Activated CD4-positive, alpha-beta memory T cell treated with anti-CD3 and anti-CD28 coated beads, Interleukin-2, amount 10 ng/mL, durations not matched to agents 7 days and 5 days (primary cell): ENCODE measurements at places on chromosomes 4 and X.

GRCh38 chr4:141705747-141706377 lies 69.5 kb downstream of the IL15 start:
- no peak for DNase-seq

DNA sequence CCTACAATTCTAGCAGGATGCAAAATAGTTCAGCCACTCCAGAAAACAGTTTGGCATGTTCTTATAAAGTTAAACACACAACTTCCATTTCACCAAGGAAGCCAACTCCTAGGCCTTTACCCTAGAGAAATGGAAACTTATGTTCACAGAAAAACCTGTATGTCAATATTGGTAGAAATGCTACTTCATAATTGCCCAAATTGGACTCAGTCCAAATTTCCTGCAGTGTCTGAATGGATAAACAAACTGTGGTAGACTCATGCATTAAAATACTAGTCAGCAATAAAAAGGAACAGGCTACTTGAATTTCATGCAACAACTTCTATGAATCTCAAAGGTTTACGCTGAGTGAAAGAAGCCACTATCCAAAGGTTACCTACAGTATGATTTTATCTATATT lies 1738.8 kb upstream of the IGFBP7 start:
- DNase-seq, result no peak

GRCh38 chrX:119273420-119274192 lies 37.5 kb downstream of the PGRMC1 start:
- peak; percentile 50 for DNase-seq

GRCh38 chr4:4962928-4963327 lies 56.3 kb downstream of the CYTL1 start:
- DNase-seq, result no peak

DNA sequence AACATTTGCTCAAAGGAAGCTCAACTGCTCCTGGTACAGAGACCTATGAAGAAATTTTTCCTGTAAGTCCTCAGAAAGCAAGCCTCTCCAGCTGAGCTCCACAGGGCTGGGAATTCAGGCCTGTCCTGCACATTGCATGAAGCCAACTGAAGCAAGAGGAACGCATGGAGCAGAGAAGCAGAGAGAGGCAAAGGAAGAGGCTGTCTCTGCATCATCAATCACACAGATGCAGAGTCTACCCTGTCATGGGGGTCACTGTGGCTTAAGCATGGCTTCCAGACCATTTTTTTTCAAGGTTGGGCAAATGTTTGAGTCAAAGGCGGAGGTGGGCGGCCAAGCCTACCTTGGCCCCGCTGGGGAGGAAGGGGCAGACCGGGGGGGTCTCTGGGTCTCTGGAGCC lies 110.3 kb upstream of the MSX1 start:
- no peak for DNase-seq

GRCh38 chrX:118872102-118872566 lies 48.5 kb downstream of the ZCCHC12 start:
- DNase-seq, result no peak

DNA sequence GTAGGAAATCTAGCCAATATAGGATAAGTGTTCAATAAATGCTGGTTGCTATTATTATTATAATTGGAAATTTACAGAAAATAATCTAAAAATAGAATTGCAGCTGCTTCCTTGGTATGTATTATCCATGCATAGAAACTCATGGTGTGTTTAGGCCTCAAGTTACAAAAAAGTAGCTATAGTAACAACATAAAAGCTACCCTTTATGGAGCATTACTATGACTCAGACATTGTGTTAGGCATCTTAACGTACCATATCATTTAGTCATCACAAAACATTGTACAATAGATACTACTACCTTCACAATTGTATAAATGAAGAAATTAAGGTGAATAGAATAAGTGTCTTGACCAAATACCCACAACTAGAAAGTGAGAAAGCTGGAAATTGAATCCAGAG lies 126.9 kb upstream of the NRK start:
- DNase-seq, result no peak

GRCh38 chr4:150960818-150961217 lies 54.3 kb downstream of the LRBA start:
- DNase-seq, result peak; percentile 38

GRCh38 chr4:106032851-106033286 lies 137.6 kb downstream of the NPNT start:
- no peak for DNase-seq

DNA sequence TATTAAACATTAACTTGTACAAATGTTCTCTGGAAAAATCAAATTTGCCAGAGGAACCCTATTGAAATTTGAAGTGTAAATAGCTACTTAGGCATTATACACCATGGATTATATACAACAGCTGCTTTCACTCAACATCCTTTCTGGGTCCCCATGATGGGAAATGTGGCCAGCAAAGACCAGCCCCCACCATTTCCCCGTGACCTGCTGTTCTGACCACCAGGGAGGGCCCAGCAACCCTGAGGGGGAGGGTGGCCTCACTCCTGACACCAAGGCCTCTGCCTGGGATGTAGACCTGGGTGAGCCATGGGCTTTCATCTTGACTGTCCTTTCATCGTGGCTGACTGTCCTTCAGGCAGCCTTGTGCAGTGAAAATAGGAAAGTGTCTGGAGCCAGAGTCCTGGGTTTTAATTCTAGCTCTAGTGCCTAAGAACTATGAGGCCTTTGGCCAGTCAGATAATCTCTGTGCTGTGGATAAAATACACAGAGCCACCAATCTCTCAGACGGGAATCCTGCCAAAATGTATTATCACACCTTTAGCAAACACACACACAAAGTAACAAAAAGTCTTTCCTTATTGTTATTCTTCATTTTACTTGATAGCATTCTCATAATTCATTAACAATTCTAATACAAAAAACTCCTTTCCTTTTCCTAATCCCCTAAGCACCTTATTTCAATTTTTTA lies 45.1 kb downstream of the NR3C2 start:
- no peak for DNase-seq

GRCh38 chr4:153081006-153081580 lies 123.2 kb upstream of the TRIM2 start:
- no peak for DNase-seq
